ENCODE measurements at places on chromosomes 4 and X.

- DNase-seq, result no peak
Observed at GRCh38 chrX:138740341-138740740, 28.8 kb upstream of the FGF13 start.

GRCh38 chrX:105458846-105459245 is 238.4 kb upstream of the TEX13A start:
- DNase-seq, result no peak

GRCh38 chr4:175062183-175062592 is 144.0 kb downstream of the ADAM29 start:
- DNase-seq, result no peak

DNA sequence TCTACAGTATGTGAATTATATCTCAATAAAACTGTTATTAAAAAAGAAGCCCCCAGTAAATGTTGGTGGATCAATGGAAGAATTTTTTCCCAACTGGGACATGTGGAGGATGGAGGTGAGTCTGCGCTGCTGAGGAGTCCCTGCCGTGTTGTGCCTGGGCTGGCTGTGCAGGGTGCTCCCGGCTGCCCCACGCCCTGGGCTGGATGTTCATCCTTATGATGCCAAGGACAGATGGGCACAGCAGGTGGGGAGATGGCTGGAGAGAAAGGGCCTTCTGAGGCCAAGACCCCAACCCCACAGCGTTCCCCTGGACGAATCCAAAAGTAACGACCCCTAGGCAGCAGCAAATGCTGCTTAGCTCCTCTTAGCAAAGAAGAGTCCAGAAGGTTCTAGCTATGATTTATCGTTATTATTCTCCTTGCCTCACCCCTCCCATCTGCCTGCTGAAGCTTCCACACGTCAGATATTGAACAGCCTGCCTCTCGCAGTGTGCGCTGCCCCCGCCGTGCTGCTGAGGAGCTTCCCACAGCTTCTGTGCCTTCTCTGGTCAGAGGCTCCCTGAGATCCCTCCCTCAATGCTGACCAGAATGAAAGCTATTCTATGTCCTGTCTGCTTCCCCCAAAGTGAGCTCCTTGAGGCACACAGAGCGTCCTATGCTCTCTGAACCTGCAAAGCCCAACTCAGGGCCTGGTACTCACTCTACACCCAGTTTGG is 26.5 kb downstream of the HMX1 start:
- DNase-seq, result no peak

DNA sequence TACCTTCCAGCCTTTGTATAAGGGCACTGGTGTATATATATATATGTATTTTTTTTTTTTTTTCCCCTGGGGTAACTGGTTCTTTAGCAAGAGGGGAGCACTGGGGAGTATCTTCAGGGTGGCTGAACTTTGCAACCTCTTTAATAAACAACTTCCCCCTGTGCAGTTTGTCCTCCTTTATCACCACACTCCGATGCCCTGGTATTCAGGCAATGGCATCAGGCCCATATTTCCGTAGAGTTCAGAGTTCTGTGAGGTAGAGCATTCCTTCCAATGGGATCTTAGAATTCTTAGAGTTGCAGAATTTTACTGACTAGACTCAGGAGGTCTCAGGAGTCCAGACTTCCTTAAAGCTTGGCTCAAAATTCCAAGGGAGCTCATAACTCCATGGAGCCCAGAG is 24.6 kb downstream of the NYX start:
- no peak for DNase-seq

DNA sequence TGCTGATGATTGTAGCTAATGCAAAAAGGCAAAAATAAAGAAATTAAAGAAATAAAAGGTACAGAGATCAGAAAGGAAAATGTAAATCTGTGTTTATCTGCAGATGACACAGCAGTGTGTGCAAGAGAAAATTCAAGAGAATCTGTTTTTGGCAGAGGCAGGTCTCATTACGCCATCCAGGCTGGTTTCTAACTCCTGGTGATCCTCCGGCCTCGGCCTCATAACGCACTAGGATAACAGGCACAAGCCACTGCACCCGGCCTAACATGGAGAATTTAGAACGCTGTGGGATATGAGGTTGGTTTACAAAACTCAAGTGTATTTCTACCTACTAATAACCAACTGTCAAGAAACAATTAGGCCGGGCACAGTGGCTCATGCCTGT is 29.4 kb downstream of the CTBP1 start:
- no peak for DNase-seq

DNA sequence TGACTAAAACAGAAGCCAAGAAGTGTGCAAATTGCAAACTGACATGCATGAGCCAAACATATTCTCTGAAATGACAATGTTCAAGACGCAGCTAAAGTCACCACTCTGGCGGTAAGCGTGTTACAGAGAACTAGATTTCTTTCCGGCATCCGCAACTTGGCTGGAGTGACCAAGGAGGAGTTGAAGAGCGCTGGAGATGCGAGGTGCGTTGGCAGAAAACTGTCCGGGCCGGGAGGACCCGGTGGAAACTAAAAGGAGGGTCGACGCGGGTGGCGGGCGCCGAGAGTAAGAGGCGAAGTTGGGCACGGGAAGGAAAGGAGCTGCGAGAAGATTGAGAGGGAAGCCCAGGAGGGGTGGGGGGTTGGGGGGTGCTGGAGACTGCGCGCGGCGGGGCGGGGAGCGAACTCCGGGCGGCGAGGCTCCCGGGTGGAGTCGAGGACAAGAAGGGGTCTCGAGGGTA is 807 bp downstream of the SEL1L3 start:
- no peak for DNase-seq

DNA sequence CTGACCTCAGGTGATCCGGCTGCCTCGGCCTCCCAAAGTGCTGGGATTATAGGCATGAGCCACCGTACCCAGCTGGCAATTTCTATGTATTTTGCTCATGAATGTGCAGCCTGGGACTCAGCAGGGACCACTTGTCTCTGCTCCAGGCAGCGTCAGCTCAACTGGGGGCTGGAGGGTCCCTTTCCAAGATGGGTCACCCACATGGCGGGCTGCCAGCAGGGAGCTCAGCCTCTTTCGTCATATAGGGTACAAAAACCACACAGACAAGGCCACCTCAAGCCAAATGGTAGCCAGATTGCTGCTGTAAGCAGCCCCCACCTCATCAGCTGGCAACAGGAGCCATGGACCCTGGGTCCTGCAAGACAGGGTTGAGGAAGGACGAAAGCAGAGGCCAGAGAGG is 2.4 kb upstream of the CLDN24 start:
- no peak for DNase-seq

DNA sequence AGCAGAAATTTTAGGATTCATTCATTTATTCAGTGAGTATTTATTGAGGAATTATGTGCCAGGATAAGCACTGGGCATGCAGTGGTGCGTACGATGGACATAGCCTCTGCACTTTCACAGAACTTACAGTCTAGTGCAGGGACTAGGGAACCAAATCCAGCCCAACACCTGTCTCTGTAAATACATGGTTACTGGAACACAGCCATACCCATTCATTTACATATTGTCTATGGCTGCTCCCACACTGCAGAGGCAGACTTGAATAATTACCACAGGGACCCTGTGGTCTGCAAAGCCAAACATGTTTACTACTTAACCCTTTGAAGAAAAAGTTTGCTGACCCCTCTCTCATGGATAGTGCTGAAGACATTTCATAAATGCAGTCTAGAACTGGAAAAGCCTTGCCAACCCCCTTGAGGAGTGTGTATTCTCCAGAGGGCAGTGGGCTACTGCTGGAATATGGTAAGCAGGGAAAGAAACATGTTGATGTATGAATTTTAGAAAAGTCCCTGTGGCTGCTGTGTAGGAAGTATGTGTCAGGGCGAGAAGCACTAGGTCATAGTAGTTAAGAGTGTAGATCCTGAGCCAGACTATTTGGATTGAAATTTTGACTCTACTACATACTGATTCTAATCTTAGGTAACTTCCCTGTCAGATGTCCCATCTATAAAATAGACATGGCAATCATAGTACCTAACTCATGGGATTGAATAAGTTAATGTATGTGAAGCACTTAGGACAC is 75.5 kb downstream of the GALNT7 start:
- DNase-seq, result no peak

DNA sequence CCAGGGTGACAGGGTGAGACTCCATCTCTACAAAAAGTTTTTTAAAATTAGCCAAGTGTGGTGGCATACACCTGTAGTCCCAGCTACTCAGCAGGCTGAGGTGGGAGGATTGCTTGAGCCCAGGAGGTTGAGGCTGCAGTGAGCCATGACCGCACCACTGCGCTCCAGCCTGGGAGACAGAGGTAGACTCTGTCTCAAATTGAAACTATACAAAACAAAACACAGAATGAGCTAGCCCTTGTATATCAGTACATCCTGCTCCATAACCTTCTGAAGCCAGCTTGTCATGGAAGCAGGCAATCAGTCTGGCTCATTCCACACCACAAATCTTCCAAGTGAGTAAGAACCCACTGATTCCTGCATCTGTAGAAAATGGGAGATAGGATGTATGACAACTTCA is 49.0 kb downstream of the CD99L2 start:
- DNase-seq, result no peak

DNA sequence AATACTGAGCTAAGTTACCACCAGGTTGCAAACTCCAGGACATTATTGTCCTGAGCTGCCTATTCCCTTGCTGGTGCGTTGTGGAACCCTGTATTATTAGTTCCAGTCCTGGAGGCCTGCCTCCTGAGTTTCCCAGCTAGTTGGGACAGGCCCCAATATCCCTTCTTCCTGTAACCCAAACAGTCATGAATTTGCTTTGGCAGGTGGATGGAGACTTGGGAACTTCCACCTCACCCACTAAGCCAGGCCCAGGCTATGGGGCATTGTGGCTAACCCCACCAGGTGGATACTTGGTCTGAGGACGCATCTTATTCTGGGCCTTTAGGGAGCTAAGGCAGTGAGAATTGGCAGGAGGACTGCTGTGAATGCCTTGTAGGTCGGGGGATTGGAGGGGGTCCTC is 5.0 kb downstream of the RBM3 start:
- no peak for DNase-seq

- DNase-seq, result no peak
Observed at GRCh38 chr4:178894126-178894525, 1451.9 kb upstream of the AGA start.

DNA sequence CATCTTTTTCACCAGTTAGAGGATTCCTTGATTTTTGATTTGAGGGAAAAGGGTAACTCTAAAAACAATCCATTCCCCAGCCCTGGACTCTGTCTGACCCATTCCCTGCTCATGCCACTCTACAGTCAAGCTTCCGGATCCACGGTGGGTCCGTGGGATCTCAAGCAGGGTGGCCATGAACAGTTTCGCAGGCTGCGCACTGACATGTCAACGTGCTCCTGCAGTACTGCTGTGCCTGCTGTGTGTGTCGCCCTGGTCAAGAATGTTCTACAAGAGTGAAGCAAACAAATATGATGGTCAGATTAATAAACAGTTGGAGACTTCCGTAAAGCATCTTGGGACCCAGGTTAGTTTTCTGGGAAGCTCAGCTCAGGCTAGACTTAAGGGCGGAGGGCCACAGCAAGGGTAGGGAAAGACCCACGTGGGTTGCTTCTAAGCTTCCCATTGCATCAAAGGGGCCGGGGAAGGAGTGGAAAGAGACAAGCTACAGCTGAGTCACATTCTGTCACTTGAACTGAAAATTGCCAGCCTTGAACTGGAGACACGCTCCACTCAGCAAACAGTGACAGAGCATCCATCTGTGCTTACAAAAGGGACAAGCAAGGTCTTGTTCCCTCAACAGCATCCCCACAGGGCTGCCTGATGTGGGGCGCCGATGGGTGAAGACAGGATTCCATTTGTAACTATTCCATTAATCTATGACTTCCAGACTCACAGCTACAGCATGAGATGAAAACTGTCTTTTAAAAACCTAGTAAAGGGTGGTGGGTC is 81.8 kb downstream of the MTMR1 start:
- DNase-seq, result no peak

DNA sequence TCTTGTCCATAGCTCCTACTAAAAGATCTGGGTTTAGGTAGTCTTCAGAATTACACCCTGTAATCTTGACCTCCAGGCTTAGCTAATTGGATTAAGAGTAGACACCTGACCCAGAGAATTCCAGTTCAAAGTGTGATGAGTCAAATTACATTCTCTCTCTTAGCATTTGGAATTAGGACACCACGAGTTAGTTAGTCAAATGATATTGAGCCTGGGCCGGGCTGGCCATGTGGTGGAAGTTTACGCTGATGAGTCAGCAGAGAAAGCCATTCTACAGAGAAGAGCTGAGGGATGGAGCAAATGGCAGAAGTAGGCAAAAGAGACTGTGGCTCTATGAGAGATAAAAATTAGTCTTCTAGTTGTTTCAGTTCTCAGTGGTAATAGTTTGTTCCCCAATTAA is 31.1 kb downstream of the CEP44 start:
- no peak for DNase-seq

DNA sequence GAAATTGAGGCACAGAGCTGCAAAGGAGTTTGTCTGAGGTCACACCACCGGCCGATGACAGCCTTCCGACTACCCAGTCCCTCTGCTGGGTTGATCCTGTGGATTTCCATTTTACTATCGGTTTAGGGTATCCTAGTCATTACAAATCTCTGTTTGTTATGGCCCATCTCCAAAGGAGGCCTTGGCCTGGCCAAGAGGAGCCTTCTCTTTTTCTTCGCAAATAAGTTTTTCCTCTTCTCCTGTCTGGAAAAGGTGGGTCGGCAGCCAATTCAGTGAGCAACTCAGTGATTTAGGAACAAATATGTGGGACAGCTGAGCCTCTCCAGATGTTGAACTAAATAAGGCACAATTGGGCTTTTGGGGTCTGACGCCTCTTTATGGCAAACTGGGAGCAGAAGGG is 169.2 kb upstream of the RBPJ start:
- no peak for DNase-seq

DNA sequence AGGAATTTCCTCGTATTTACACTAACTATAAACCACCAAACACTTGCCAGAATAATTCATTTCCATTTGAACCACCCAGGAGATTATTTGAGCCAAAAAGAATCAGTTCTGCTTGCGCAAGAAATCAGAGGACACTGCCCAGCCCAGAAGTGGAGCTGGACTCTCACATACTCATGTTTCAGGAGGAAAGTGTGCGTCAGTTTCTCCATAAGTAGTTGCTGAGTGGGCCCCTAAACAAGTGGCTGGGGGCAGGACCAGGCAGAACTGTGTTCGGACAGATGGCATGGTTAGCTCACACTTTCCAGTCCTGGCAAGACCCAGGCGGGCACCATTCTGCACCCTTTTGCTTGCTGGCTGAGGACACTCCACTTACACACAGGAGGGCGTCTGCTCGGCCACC is 38.8 kb downstream of the BTC start:
- DNase-seq, result no peak

DNA sequence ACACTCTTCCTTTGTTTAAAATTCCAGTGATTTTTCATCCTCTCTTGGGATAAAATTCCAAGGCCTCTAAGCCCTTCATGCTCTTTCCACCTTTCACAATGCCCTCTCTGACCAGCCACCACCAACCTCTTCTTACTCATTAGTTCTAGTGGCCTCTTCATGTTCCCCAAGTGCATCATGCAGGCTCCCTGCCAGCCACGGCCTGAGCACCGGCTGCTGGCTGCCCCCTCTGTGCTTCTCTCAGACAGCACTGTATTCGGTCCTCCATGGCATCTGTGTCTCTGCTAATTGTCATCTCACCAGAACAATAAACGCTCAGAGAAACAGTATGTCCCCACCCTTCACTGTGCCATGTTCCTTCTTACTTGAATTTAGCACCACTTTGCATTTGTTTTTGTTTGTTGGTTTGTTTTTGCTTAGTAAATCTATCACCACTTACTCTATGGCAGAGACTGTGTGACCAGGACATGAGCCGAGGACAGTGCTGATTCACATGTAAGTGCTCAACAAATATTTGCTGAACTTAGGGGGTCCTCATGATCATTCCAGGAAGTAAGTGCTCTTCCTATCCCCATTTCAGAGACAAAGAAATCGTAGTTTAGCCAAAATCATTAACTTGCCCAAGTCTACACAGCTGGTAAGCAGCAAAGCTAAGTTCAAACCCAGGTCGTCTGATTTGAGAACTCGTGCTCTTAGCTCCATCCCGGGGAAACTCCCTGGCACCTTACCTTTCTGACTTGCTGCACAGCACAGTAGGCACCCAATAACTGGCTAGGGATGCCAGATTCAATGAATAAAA is 77.1 kb upstream of the UCP1 start:
- no peak for DNase-seq
